ENCODE measurements at places on chromosomes 6 and 20. TPM values are rescaled to one million over a fixed set of nuclear protein-coding genes. Genes with fewer than 3 reads are reported as not detected.

The PTCHD4 gene
- total RNA-seq, result not detected

The PRICKLE4 gene
- total RNA-seq, result not detected

The JPH2 gene
- not detected for total RNA-seq

The RHAG gene
- total RNA-seq, result not detected

The SAPCD1 gene
- 2.1 TPM for total RNA-seq
